ENCODE measurements at places on chromosomes 4 and X.

- DNase-seq: no peak
Measured at GRCh38 chrX:13069771-13070416, 25.5 kb upstream of the FAM9C start.

- DNase-seq: no peak
Measured at GRCh38 chr4:78689700-78690323, 86.3 kb upstream of the BMP2K start.

DNA sequence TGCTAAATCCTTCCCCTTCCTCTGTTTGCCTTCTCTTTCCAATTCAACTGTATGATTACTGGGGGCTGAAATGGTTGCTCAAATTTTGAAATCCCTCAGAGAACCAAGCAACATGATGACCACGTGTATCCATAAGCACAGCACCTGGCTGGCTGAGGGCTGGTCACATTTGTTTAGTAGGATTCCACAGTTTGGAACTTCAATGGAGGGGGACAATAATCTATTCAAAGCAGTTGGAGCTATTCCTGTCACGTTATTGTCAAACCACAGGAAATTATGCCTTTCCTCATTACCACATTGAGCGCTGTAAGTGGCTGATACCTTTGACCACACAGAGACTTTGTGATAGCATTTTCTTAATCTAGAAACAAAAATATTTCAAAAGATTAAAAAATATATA lies 7.0 kb downstream of the TMSB4X start:
- no peak for DNase-seq

GRCh38 chr4:110132816-110133719 lies 65.3 kb downstream of the ELOVL6 start:
- no peak for DNase-seq

- no peak for DNase-seq
Measured at GRCh38 chr4:7902101-7902553, 37.5 kb downstream of the AFAP1 start.

DNA sequence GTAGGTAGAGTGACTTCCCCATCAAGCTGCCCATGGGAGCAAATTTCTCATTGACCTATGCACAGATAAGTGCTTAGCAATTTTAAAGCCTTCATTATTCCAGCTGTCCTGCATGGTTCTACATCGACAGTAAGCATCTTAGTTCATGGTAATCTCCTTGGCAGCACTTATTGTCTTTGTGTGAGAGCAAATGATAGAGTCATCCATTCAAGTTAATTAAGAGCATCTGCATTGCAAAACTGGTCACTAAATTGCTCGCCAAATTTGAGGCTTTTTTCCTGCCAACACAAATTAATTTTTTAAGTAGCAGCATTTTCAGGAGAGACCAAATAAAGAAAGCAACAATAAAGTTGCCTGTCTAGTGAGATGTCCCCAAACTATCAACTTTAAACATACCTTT lies 76.7 kb downstream of the SH3BGRL start:
- no peak for DNase-seq

DNA sequence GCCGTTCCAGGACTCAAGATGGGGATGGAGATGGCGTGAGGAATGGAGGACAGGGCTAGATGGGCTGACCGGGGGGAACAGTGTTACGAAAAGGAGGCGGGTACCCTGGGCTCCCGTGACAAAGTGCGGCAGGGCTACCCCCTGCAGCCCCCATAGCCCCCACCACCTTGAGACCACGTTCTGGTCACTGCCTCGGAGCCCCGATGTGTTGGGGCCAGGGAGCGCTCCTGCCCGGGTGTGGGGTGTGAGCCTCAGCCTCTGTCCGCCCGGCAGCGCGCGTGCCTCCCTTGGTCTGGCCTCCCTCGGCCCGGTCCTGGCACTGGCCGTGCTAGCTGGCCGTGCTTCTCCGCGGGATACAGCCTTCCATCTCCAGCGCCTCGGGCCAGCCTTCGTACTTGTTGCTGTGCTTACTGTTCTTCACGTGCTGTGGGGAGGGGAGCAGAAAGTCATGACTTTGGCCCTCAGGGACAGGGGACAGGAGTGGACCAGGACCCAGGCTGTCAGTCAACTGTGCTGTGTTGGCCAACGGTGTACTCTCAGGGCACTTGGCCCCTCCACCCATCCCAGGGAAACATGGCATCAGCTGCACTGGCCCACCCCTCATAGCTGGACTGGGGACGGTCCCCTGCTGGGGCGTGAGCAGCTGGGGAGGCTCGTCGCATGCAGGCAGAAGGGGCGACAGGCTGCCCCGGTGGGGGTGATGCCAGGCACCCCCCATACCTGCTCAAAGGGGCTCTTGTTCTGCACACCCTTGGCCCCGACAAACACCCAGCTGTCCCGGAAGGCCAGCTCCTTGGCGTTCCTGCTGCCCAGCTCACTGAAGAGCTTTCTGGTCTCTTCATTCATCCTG lies 9.3 kb downstream of the FAM3A start:
- DNase-seq: no peak

GRCh38 chr4:183503497-183504063 lies 1.3 kb upstream of the ING2 start:
- no peak for DNase-seq

All from stimulated activated effector memory CD8-positive, alpha-beta T cell treated with anti-CD3 and anti-CD28 coated beads, Interleukin-12 subunit alpha, Interleukin-12 subunit beta, amount 100 ng/mL, for 72 hours (primary cell).